ENCODE measurements at places on chromosomes 11 and 22. TPM values are rescaled to one million over a fixed set of nuclear protein-coding genes. Genes with fewer than 3 reads are reported as not detected.

The CBX7 gene
- 0.37 TPM for total RNA-seq

The HPX gene
- total RNA-seq, result not detected

The NXPE4 gene
- total RNA-seq, result not detected

The SLC5A4 gene
- not detected for total RNA-seq

The KRTAP5-1 gene
- not detected for total RNA-seq

The GSC2 gene
- total RNA-seq, result not detected

The MUC5AC gene
- total RNA-seq, result not detected

The HPS5 gene
- total RNA-seq, result 28.8 TPM

The DUSP8 gene
- 3.2 TPM for total RNA-seq

The MEI1 gene
- total RNA-seq, result not detected

The TBX10 gene
- not detected for total RNA-seq

The OR5J2 gene
- not detected for total RNA-seq

The GLYATL2 gene
- 1.4 TPM for total RNA-seq

The GPHA2 gene
- not detected for total RNA-seq

The ACR gene
- total RNA-seq, result not detected

The CALCB gene
- total RNA-seq, result 0.81 TPM

The GGTLC2 gene
- not detected for total RNA-seq

The SLC5A12 gene
- total RNA-seq, result not detected

The CRYBA4 gene
- total RNA-seq, result not detected

Measured in H4 (cell line).